ENCODE measurements at places on chromosomes 2 and 18. TPM values are rescaled to one million over a fixed set of nuclear protein-coding genes. Genes with fewer than 3 reads are reported as not detected.

Gene SKOR2
- total RNA-seq, result not detected

Gene CPO
- total RNA-seq, result not detected

GRCh38 chr2:48467637-48468036 is 62.3 kb upstream of the STON1 start:
- no peak for DNase-seq

- peak; percentile 23 for DNase-seq
Measured at GRCh38 chr2:38534746-38535403, 67.9 kb downstream of the HNRNPLL start.

DNA sequence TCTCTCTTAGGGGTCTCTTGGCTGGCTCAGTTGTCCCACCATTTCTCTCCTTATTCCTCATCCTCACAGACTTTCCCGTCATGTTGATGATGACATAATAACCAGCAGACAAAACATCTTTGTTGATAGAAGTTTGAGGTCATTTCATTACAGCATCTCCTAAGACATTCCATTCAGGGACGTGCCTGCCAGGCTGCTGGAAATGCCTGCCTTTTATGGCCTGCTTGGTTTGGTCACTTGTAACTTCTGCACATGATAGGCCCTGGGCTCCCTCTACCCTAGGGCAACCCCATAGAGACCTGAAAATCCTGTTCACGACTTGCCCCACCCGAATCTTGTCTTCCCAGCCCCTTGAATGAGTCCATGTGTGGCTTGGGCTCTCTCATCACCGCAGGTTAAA is 81.7 kb downstream of the SDC1 start:
- no peak for DNase-seq

- DNase-seq, result peak; percentile 57
Measured at GRCh38 chr2:37623971-37624900, 47.2 kb downstream of the CDC42EP3 start.

- DNase-seq, result no peak
Measured at GRCh38 chr2:200171731-200172482, 134.6 kb upstream of the SPATS2L start.

DNA sequence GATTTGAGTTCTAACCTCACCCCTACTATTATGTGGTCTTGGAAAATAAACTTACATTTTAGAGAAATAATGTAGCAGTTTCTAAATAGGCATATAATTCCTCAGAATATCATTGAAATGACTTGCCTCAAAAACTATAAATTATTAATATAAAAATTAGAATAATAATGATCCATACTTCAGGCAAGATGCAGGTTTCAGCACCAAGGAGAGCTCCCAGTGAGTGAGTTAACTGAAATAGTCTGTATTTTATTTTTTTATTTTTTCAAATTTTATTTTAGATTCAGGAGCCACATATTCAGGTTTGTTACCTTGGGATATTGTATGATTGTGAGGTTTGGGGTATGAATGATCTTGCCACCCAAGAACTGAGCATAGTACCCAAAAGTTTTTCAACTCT is 472.2 kb upstream of the DCC start:
- no peak for DNase-seq

- DNase-seq, result no peak
Measured at GRCh38 chr2:217918308-217919024, 84.3 kb downstream of the TNS1 start.

Data from B cell (primary cell).